Lung (tissue), 17 donors: ENCODE measurements at places on chromosomes 4 and X. TPM values are rescaled to one million over a fixed set of nuclear protein-coding genes. Genes with fewer than 3 reads are reported as not detected.

RAI2 gene
- total RNA-seq = 13.5 TPM

PLAC8 gene
- 70.5 TPM for total RNA-seq

SLC16A2 gene
- 13.4 TPM for total RNA-seq

DNA sequence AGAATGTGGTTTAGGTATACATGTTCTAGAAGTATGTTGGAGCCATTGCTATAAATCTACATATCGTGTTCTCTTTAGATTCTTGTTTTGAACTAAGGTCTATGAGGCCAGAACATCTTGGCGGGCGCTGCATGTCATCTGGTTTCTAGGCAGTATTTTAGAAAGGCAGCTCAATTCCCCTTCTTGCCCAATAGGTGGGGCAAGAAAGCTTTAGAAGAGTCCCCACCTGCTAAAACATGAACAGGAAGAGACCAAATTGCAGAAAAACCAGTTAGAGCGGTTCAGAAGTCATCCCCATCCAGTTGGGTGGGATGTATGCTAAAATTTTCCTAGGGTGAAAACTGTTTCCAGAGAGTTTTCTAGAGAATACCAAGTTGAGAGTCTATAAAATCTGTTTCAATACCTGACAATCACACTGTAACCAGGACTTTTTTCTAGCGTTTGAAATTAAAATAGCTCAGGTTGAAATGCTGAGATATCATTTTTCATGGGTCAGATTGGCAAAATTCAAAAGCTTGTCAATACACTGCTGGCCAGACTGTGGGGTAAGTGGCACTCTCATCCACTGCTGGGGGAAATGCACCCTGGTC lies 17.5 kb upstream of the SH3KBP1 start:
- no peaks in the 10 kb centered on the region for H3K36me3 ChIP-seq
- peak; percentile 20 for DNase-seq
- no peaks in the 10 kb centered on the region for H3K4me1 ChIP-seq
- H3K27ac ChIP-seq = no peak overlapping the region

DNA sequence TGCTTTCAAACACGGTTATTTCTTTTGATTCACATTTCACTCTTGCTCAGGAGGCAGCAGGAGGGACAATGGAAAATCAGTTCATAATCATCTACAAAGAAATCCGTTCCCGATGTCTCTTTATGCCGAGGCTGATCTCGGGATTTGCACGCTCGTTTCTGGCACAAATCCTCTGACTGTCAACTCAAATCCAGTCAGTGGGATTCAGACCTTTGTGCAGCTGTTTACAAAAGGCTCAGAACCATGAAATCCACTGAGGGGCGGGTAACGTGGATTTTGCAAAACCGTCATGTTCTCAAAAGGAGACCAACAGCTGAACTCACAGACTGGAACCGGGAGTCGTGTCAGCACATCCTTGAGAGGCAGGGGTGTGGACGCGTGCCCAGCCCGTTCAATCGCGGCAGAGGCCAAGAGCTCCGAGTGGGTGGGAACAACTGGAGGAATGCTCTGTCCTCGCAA lies 46.4 kb downstream of the ACOX3 start:
- H3K36me3 ChIP-seq = peaks cover 22% of the 10 kb centered on the region
- H3K4me1 ChIP-seq = peaks cover 8% of the 10 kb centered on the region
- H3K4me3 ChIP-seq = no peak overlapping the region
- H3K27ac ChIP-seq = peak overlapping the region; percentile 62

DNA sequence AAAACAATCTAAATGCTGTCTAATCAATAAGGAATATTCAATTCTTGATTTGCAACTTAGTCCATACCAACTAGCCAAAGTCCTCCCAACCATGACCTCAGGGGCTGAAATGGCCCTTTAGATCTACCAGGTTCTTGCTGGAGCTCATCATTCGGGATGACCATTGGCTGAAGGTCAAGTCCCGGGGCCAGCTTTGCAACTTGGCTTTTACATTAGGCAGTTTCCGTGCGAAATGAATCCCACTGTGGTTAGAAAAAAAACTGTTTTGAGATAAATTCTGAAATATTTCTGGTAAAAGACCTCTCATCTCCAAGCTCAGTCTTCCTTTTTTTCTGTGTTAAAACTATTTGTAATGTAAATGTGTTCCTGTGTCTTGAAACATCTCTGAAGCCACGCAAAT lies 178.6 kb downstream of the TENM3 start:
- H3K4me1 ChIP-seq = no peaks in the 10 kb centered on the region
- H3K4me3 ChIP-seq = no peak overlapping the region
- H3K27me3 ChIP-seq = no peaks in the 10 kb centered on the region
- H3K36me3 ChIP-seq = no peaks in the 10 kb centered on the region

DNA sequence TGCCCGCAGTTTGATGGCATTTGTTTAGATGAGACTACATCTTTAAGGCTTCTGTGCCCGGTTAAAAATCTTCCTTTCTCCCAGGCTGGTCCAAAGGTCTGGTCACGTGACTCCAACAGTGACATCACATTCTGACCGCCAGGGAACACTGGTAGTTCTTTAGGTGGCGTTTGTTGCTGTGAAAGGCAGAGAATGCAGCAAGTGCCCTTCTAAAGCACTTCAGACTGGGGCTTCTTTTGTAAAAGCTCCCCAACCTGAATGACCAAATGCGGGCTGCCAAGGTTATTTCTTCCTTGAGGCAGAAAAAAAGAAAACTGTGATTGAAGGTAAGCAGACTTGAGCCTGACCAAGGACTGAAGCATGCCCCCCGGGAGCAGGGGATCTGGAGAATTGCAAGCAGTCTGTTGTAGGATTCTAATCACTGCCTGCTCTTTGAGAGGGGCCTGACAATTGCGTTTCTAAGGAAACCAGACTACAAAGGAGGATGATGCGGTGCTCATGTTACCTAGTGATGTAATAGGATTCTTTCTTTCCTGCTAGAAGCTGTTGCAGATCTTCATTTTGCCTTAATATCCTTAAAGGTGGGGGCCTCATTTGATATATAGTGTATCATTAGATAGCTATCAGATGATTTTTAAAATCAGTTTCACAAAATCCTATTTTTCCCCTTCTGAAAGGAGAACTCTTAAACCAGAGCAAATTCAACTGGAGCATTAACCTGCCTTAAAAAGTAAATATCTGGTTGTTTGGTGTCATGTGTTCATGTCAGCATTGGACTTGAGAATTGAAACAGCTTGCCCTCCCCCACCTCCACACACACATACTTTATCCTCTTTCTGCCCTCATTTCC lies 133.1 kb downstream of the AKAP4 start:
- no peaks in the 10 kb centered on the region for H3K36me3 ChIP-seq
- H3K4me1 ChIP-seq = no peaks in the 10 kb centered on the region
- DNase-seq = peak; percentile 72
- H3K27me3 ChIP-seq = no peaks in the 10 kb centered on the region
- H3K27ac ChIP-seq = no peak overlapping the region
- H3K4me3 ChIP-seq = no peak overlapping the region
